ENCODE measurements at places on chromosomes 16 and 17.

GRCh38 chr17:3693829-3694231, 2.1 kb downstream of the P2RX5 start:
- DNase-seq: no peak

DNA sequence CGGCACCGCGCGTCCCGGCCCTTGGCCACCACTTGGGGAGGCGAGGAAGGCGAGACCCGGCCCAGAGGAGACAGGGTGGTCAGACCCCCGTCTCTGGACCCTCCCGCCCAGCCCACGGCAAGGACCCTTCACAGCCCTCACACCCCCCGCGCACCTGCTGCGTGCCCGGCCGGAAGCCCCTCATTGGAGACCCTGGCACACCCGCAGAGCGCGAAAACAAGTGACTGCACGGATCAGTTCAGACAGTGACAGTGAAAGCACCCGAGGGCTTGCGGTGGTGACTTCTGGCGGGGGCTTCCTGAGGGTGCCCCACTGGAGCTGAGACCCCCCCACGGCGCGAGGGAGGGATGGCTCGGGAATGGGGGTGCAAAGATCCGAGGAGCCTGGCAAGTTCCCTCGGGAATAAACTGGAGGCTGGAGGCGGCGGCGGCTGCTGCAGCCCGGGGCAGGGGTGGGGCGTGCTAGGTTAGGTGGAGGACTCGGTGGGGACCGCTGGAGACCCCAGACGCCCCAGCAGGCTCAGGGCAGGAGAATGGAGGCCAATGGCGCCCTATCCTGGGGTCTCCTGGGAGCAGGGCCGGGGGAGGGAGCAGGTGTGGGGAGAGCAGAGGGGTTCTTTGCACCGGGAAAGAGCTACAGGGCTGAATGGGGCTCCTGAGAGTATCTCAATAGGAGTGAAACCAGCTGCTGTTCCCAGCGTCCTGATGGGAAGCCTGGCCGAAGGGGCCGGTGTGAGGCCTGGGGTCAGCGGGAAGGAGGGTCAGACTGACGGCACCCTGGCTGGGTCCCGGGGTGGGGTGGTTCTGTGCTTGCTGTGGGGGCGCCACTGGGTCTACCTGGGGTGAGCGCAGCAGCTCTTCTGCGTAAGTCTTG, 824 bp upstream of the FBXL16 start:
- DNase-seq: no peak

- no peak for DNase-seq
Observed at GRCh38 chr16:62967611-62968010, 931.4 kb upstream of the CDH8 start.

DNA sequence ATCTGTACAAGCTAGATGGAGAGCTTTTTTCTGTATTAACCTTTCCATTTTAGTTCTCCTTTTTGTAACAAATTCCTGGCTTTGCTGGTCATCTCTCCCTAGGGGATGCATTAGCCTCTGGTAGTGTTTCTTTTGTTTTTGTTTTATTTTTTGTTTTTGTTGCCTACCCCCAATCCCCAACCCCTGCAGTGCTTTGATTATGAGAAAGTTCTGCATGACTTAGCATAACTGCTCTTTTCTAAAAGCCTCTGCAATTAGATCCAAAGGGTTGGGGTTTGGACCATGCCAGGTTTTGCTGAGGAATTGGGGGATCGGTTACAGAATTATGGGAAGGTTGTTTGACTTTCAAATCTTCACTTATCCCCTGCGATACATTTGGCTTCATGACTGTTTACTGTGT, 98.2 kb downstream of the ADAMTS18 start:
- no peak for DNase-seq

DNA sequence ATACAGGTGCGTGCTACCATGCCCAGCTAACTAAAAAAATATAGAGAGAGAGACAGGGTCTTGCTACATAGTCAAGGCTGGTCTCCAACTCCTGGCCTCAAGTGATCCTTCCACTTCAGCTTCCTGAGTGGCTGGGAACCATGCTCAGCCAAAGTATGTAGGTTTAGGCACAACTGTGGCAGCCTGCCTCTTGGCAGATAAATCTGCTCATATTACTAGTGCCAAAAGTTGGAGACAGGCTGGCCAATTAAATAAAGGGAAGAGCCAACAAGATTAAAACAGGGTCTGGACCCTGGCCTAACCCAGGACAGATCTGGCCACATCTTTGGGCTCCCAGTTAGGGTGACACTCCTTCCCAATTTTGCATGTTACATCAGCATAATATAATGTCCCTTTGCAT, 151.7 kb downstream of the CBLN1 start:
- DNase-seq: no peak

DNA sequence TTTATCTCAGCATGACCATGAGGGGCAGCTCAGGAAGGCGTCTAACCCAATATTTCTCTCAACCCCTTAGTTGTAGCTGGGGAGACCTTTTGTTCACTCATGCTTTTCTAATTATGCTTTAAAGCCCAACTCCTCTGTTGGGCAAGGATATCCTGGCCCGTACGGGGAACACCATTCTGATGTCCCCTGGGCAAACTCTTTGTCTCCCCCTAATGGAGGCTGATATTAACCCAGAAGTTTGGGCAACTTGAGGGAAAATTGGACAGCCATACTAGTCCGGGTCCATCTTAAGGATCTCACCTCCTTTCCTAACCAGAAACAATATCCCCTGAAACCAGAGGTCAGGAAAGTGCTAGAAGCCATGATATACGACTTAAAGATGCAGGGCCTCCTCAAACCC, 143.7 kb upstream of the COX10 start:
- no peak for DNase-seq

GRCh38 chr17:30376621-30377452, 1.9 kb upstream of the CPD start:
- DNase-seq: no peak

- no peak for DNase-seq
Observed at GRCh38 chr17:16214190-16215001, 938 bp downstream of the NCOR1 start.

- DNase-seq: no peak
Observed at GRCh38 chr17:18027280-18027679, 11.7 kb downstream of the ATPAF2 start.

DNA sequence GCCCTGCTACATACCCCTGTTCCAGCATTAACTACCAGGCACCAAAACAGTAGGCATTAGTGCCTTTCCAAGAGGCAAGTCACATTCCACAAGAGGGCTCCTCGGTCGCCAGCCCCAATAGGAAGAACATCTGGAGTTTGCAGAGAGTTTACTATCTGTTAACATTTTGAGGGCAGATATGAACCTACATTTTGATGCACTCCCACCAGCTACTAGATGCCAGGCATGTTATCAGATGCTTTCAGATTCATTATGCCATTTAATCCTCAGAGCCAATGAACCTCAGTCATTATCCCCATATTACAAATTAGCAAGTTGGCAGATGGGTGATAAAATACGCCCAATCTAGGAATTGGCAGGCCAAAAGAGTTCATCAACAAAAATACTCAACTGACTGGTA, 4.2 kb upstream of the CMTM2 start:
- no peak for DNase-seq

- peak; percentile 43 for DNase-seq
Observed at GRCh38 chr16:27531186-27531585, 18.5 kb downstream of the GTF3C1 start.

DNA sequence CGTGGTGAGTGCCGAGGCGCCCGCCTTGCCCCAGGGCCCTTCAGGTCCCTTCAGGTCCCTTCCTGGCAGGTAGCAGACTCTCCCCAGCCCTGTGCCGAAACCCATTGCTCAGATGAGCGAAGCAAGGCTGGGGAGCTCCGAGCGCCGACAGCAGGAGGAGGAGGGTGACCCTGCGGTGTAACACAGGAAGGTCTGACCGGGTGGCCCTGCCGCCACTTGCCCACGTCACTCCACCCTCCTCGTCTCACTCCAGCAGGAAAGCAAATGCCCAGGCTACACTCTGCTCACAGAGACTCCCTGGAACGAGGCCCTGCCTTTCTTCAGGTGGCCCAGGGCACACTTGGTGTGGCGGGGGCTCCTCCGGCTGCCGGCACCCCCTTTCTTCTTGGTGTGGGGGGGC, 57.2 kb downstream of the ACTG1 start:
- no peak for DNase-seq

- no peak for DNase-seq
Observed at GRCh38 chr17:62793919-62794665, 14.0 kb downstream of the MARCHF10 start.

- DNase-seq: peak; percentile 75
Observed at GRCh38 chr17:27846042-27846655, 45.8 kb upstream of the NOS2 start.

DNA sequence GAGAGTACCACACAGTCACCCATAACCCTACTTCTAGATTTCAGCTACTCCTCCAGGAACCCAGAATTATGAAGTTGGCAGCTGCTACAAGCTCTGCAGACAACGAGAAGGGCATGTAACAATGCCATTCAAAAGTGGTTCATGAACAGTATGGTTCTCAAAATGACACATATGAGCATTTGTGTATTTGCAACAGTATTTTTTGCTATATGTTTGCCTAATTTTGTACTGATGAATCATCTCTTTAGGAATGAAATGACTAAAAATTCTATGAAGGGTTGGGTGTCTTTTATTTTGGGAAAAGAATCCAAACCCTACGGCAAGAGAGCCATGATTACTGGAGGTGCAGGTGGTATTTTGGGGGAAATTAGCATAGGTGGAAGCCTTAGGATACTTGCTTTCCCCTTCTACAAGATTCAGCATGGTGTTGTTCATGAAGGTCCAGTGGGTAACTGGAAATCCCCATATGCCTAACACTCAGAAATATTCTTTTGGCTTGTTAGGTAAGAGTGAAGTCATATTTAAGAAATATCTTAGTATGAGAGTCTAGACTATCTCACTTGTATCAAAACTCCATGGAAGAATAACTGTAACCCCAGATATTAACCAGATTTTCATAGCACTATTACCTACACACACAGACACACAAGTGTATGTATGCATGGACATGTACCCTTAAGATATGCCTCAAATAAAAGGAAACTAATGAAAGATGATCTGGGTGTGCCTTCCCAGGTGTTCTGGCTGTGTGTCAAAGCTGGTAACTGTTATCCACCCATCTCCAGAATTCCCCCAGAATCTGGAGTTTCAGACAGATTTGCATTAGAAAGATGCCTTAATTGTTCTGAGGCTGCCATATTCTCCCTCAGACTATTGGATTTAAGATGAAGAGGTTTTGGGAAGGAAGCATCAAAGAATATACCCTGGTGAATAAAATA, 688.2 kb upstream of the SOX9 start:
- no peak for DNase-seq

DNA sequence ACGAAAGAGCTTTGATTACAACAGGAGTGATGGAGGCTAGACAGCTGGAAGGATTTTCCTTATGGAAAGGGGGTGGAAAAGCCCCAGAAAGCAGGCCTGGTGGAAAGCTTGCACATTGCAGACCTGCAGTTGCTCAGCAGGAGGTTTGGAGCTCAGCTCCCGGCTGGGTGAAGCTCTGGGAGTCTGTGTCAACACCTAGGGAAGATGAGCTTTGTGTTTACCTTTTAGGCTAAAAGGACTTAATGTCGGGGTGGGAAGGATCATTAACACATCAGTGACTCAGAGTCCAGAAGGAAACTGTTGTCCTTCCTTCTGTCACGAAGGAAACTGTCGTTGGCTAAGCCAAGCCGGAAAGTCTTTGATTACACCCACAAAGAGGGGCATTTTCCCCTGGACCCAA, 48.2 kb downstream of the RAP1GAP2 start:
- no peak for DNase-seq

GRCh38 chr16:75026892-75027391, 28.1 kb downstream of the ZNRF1 start:
- DNase-seq: no peak

GRCh38 chr17:50903604-50904517, 37.7 kb upstream of the TOB1 start:
- no peak for DNase-seq

DNA sequence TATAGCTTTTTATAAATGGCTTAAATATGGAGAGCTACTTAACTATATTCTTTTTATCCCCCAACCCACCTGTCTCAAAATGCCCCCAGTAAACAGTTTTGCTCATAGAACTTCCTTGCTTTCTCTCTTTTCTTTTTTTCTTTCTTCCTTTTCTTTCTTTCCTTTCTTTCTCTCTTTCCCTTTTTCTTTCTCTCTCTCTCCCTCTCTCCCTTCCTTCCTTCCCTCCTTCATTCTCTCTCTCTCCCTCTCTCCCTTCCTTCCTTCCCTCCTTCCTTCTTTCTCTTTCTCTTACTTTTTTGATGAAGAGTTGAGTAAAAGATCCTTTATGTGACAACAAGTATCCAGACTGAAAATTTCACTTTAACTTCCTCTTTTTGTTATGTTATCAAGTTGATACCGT, 48.2 kb downstream of the KCNJ2 start:
- no peak for DNase-seq

GRCh38 chr16:67443265-67443664, 12.3 kb downstream of the HSD11B2 start:
- no peak for DNase-seq

- no peak for DNase-seq
Observed at GRCh38 chr16:86363057-86363490, 147.3 kb upstream of the FOXF1 start.

DNA sequence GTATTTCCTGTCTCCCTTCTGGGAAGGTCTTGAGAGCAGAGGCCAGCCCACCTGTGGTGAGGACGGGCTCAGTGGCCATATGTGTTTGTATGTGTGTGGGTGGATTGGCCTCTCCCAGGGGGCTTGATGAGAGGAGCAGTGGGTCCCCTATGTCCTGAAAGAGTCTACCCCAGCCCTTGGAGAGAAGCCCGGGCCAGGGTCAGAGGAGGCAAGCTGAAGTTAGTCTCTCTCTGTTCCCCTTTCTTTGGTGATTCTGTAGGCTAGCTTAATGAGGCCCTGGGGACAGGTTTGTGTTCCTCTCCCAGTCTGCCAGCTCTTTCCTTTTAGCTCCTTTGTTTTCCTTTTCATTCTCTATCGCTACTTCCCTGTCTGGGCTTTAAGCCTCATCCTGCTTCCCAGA, 23.8 kb upstream of the NFATC3 start:
- DNase-seq: no peak

- no peak for DNase-seq
Observed at GRCh38 chr17:41511116-41511515, 5.7 kb upstream of the KRT13 start.

DNA sequence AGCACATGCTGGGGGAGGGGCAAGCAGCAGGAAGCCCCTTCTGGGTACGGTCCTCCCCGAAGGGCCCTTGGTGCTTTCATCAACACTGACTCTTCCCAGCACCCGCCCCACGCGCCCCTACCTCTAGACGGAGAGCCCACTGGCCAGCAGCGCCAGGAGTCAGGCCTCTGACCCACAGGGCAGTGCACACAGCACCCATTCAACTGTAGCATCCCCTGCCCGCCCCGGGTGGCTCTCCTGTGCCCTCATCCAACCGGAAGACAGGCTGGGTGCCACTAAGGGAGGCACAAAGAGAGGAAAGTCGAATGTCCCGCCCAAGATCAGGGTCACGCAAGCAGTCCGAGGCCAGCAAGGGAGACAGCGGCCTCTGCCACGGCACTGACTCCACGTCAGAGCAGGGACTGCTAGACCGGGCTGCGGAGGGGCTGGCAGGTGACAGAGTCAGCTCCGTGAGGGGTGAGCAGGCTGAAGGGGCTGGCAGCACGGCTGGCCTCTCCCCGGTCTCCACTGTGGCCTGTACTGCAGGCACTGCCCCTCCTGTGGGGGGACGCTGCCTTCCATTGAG, 9.8 kb downstream of the MSRB1 start:
- DNase-seq: no peak

Data from hematopoietic multipotent progenitor cell (in vitro differentiated cells).